GM23338 (cell line): ENCODE measurements at places on chromosomes 5 and 9.

- no peaks in the 10 kb centered on the region for H3K36me3 ChIP-seq
- peak; percentile 91 for DNase-seq
- no peak overlapping the region for H3K4me3 ChIP-seq
- no peaks in the 10 kb centered on the region for H3K27me3 ChIP-seq
- H3K4me1 ChIP-seq: peaks cover 3% of the 10 kb centered on the region; the same call in 1 of the 2 replicates
Measured at GRCh38 chr5:149371296-149371962, 7.7 kb downstream of the IL17B start.

DNA sequence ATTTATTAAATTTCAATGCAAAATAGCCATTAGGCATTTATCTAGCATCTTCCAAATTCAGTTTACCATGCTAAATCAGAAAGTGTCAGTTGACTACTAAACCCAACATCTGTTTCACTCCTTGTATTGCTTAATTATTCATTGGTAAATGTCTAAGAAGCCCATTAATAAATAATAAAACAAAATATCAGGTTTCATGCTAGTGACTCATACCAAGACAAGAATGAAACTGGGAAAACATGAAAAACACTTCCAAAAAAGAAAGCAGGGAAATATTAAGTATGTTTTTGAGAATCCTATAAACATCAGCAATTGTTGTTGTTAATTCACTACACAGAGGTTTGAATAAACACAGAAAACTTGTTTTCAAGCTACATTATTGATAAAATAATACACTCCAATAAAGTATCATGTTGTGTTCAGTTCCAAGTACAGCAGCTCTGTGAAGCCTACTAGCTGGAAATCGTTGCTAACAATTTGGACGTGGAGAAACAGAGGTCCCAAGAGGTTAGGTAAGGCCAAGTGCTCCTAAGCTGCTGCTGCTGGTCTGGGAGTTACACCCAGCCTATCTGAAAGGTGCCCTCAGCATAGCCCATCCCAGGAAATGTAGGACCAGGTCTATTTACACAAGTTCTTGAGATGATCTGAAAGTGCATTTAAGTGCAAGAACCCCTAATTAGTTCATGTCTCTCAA lies 78.8 kb downstream of the GNAQ start:
- no peaks in the 10 kb centered on the region for H3K27me3 ChIP-seq
- peaks cover 54% of the 10 kb centered on the region for H3K4me1 ChIP-seq
- no peak overlapping the region for H3K27ac ChIP-seq

GRCh38 chr5:160506006-160507004 lies 84.7 kb downstream of the PTTG1 start:
- no peaks in the 10 kb centered on the region for H3K27me3 ChIP-seq
- H3K36me3 ChIP-seq: no peaks in the 10 kb centered on the region
- DNase-seq: peak; percentile 86
- H3K4me3 ChIP-seq: no peak overlapping the region

DNA sequence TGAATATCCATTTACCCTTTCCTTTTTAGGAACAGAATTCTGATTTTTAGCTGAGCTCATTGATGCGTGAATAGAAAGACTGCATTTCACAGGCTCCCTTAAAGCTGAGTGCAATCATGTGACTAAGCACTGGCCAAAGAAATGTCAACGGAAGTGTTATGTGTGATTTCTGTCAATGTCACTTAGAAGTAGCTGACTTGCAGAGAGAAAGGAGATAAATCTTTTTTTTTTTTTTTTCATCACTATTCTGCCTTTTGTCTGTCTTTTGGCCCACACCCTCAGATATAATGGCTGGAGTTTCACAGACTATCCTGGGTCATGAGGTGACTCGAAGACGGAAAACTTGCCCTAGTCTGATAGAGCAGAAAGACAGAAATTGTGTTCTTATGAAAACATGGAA lies 39.3 kb upstream of the SLC27A6 start:
- no peaks in the 10 kb centered on the region for H3K27me3 ChIP-seq
- no peak overlapping the region for H3K27ac ChIP-seq
- no peaks in the 10 kb centered on the region for H3K36me3 ChIP-seq

GRCh38 chr5:176712546-176713304 lies 65.4 kb downstream of the TSPAN17 start:
- H3K27me3 ChIP-seq: no peaks in the 10 kb centered on the region
- no peaks in the 10 kb centered on the region for H3K36me3 ChIP-seq
- H3K4me3 ChIP-seq: no peak overlapping the region
- H3K4me1 ChIP-seq: peaks cover 6% of the 10 kb centered on the region; the same call in 1 of the 2 replicates

- no peaks in the 10 kb centered on the region for H3K27me3 ChIP-seq
- H3K4me3 ChIP-seq: no peak overlapping the region
- H3K4me1 ChIP-seq: no peaks in the 10 kb centered on the region
- no peaks in the 10 kb centered on the region for H3K36me3 ChIP-seq
- no peak for DNase-seq
Measured at GRCh38 chr5:178496642-178497041, 93.6 kb downstream of the COL23A1 start.

- H3K4me3 ChIP-seq: peak overlapping the region; percentile 9; the same call in 1 of the 2 replicates
- no peak for DNase-seq
- H3K27ac ChIP-seq: no peak overlapping the region
- no peaks in the 10 kb centered on the region for H3K27me3 ChIP-seq
- no peaks in the 10 kb centered on the region for H3K36me3 ChIP-seq
- peaks cover 25% of the 10 kb centered on the region for H3K4me1 ChIP-seq
Measured at GRCh38 chr9:10079284-10079964, 533.4 kb downstream of the PTPRD start.

GRCh38 chr5:92242170-92242569 lies 859.1 kb upstream of the ARRDC3 start:
- no peak overlapping the region for H3K27ac ChIP-seq
- no peaks in the 10 kb centered on the region for H3K36me3 ChIP-seq
- H3K27me3 ChIP-seq: no peaks in the 10 kb centered on the region
- no peak overlapping the region for H3K4me3 ChIP-seq
- no peaks in the 10 kb centered on the region for H3K4me1 ChIP-seq

DNA sequence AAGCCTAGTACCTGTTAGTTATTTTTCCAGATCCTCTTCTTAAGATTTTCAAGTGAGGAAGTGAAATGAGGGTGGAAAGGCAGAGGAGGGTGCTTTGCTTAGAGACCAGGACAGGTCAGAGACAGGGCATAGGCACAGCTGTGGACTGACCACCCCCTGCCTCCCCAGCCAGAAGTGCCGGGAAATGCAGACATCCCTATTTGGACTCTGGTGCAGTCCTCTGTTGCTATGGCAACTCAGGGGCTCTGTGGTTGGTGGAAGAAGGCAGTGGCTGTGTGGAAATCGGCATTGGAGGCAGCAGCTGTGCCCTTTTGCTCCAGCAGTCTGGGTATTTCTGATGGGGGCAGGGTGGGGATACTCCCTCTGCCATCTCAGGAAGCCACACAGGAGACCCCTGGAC lies 43.3 kb upstream of the NDFIP1 start:
- H3K27ac ChIP-seq: no peak overlapping the region
- H3K4me1 ChIP-seq: peaks cover 11% of the 10 kb centered on the region; the same call in 1 of the 2 replicates
- H3K4me3 ChIP-seq: no peak overlapping the region
- H3K36me3 ChIP-seq: no peaks in the 10 kb centered on the region
- H3K27me3 ChIP-seq: no peaks in the 10 kb centered on the region
- peak; percentile 34 for DNase-seq
